Right lung (tissue), 10 donors: ENCODE measurements at places on chromosomes 3 and 15.

GRCh38 chr15:32687556-32687955 lies 30.2 kb upstream of the GREM1 start:
- no peak for DNase-seq

- DNase-seq: no peak
These were observed 158.5 kb upstream of the TPM1 start for GRCh38 chr15:62883938-62884479.

GRCh38 chr15:78177447-78177873 lies 28.3 kb downstream of the IDH3A start:
- DNase-seq: no peak

DNA sequence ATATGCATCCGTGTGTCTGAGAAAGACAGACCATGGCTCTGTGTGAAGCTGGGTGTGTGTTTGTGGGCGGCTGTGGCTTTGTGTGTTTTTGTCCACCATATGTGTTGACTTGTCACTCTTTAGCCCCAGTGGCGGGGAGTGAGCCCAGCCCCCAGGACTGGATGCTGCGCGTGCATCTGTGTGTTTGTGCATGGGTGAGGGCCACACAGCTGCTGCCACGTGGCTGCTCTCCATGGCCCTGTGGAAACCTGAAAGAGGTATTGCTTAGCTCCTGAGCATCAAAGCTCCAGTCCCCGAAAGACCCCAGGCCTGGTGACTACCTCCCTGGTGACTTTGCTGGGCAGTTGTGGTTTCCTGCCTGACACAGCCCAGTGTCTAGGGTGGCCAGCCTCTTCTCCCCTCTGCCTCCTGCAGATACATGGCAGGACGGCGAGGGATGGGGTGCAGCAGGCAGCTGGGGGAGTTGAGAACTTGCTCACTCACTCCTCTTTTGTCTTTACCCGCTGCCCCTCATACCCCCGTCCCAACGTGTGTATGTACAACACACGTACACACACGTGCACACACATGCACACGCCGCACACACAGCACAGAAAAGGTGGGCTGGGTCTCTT lies 6.5 kb downstream of the EPHB3 start:
- no peak for DNase-seq

GRCh38 chr3:126322181-126322967 lies 34.8 kb downstream of the KLF15 start:
- DNase-seq: no peak

DNA sequence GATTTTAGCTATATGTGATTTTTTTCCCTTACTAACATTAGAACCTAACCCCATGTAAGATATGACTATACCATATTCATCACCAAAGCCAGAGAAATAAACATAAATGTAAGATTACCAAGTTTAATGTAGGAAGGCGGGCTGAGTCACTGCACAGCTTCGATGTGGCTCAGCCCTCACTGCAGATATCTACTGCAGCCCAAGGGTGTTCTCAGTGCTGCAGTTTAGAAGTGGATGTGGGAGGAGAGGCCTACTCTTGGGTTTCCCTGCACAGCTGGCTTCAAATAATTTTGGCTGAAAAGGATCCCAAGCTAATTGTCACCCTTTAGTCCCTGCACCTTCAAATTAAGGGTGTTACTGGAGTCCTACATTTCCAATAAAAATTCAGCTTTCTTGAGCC lies 9.3 kb downstream of the ARPP19 start:
- no peak for DNase-seq

DNA sequence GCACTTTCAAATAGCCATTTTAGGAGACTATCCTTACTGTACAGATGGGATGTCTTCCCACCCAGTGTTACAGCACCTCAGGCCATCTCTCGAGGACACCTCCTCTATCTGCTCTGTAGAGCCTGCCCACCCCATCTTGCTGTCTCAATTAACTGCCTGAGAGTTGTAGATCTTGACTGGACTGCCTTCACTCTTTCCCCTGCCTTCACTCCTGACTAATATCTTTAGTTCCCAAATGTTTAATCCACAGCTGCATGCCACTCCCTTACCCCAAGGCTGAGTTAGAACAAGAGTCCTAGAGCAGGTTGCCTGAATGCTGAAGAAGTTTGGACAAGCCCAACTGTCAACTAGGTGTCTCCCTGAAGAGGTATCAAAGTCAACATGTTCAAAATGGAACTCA lies 1.3 kb upstream of the PP2D1 start:
- DNase-seq: no peak

DNA sequence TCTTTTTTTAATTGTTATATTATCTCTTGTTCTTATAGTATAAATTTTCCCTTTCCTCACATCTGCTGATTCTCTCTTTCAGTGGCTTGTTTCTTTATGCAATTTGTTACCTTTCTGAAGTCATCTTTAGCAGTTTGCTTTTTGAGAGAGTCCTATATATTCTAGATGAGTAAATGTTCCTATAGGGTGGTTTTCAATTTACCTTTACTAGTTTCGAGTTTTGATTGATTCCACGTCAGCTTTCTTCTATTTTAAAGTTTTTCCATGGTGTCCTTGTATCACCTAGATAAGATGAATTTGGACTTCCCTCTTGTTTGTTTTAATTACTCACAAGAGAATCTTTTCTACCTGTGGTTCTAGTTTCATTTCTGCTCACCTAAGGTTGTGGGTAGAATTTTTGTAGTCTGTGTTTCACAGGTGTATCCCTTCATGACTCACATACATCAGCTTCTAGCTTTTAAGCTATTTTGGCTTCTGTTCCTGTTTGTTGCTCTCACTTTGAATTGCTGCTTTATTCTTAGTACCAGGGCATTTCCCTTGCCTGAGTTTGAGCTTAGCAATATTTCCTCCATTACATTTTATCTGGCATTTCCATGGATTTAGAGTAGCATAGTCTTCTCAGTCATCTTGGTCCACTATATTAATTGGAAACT lies 6.4 kb downstream of the TEX9 start:
- DNase-seq: no peak

GRCh38 chr15:75790631-75791336 lies 52.5 kb upstream of the UBE2Q2 start:
- no peak for DNase-seq

GRCh38 chr3:44958386-44958785 lies 17.6 kb downstream of the ZDHHC3 start:
- DNase-seq: no peak

DNA sequence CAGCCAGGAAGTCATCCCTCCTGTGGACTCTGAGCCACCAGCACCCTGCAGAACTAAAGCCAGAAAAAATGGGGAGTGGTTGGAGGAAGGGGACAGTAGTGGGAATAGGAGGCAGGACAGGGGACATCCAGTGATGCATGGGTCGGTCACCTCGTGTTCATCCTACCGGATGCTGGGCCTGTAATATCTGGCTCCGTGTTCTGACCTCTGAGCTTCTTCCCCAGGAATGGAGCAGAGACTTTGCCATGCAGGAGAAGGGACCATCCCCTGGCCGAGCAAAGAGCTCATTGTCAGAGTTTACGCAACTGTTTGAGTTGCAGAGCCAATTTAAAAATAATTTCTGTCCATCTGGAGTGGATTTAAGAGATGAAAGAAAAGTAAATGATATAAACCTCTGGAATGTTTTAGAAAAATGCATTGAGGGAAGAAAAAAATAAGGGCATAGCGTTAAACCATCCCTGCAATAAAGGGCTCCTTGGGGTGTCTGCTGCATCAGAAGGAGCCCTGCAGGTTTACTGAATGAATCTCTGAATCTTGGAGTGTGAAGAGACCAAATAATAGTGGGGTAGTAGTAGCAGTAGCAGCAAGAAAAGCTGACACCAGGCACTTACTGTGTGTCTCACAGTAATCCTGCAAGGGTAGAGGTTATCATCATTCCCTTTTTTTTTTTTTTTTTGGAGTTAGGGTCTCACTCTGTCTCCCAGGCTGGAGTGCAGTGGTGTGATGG lies 70.9 kb downstream of the AAGAB start:
- DNase-seq: no peak

DNA sequence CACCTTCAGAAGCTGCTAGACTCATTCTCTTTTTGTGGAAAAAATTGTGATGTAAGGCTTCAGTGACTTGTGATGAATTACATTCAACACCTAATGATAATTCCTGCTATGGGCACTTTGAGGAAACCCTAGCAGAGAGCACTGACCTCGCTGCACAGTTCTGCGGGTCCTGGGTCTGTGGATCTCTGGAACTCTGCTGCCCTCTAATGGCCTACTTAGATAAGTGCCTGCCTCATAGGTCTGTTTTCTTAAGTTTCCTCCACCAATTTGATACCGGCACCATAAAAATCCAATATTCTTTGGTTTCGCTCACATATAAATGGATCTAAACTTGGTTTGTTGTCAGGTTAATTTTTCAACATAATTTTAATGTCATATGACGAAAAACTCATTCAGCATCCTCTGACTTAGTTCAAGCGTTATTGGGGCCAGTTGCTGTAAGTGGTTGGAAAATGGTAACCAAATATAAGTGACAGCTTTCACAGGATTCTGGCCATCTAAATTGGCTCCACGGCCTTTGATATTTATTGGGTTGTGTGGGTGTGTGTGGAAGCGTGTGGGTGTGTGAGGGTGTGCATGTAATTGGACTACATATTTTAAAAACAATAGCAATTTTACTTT lies 10.4 kb downstream of the SLITRK3 start:
- peak; percentile 59 for DNase-seq

GRCh38 chr15:91915576-91915975 lies 62.1 kb downstream of the SLCO3A1 start:
- no peak for DNase-seq

DNA sequence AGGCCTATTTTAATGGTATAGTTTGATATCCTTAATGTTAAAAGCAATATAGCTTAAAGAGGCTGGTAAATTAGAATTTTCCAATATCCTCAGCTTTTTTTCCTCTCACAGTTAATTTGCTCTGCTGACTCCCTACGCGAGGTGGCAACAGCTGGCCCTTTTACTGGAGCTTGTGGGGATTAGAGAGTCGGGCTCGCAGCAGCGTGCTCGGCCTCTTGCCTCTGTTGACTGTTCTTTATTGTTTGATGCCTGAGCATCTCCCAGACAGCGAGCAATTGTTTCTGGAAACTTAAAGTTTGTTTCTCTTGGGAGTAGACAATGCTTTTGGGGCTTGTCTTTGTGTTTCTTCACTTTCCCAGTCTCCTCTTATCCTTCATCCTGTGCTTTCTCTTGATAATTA lies 80.8 kb downstream of the OPA1 start:
- peak; percentile 24 for DNase-seq

GRCh38 chr3:65448120-65448519 lies 590.6 kb downstream of the MAGI1 start:
- no peak for DNase-seq

- DNase-seq: no peak
These were observed 110.5 kb downstream of the WDR72 start for GRCh38 chr15:53648934-53649333.

GRCh38 chr3:17508180-17508752 lies 234.2 kb downstream of the TBC1D5 start:
- DNase-seq: no peak

- DNase-seq: peak; percentile 36
These were observed 15.7 kb upstream of the RBP1 start for GRCh38 chr3:139555249-139555648.

DNA sequence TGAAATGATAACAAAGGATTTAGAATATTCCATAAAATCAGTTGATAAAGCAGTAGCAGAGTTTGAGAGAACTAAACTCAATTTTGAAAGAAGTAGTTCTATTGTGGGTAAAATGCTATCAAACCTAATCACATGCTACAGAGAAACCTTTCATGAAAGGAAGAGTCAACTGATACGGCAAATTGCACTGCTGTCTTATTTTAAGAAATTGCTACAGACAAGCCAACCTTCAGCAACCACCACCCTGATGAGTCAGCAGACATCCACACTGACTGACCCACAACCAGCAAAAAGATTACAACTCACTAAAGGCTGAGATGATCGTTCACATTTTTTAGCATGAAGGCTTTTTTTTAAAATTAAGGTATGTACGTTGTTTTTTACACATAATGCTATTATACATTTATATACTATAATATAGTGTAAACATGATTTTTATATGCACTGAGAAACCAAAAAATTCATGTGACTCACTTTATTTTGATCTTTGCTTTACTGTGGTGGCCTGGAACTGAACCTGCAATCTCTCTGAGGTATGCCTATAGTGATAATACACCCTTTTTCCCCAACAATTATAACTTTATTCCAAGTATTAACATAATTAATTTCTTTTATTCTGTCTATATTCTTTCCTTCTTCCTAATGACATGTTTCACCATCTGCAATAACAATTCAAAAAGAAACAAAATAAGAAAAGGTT lies 109.9 kb downstream of the TBC1D5 start:
- DNase-seq: no peak

- DNase-seq: no peak
These were observed 49.7 kb upstream of the POMGNT2 start for GRCh38 chr3:43155464-43156121.

GRCh38 chr3:58106061-58106460 lies 97.8 kb downstream of the FLNB start:
- no peak for DNase-seq

DNA sequence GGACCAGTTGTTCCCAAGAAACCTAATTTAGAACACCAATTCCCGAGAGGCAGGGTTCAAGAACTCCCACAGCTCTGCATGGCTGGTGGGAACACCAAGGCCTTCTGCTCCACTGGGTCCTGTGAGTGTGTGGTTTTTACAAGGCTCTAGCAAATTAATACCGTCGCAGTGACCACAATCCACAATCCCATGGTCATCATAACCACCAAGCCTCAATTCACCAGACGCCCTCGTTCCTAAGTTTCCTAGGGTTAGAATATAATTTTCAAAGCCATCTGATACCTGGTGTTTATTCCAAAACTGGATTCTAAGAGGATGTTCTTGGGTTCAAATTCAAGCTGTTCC lies 114.9 kb upstream of the RPL32 start:
- no peak for DNase-seq

GRCh38 chr3:12963231-12963896 lies 109.9 kb downstream of the IQSEC1 start:
- no peak for DNase-seq

DNA sequence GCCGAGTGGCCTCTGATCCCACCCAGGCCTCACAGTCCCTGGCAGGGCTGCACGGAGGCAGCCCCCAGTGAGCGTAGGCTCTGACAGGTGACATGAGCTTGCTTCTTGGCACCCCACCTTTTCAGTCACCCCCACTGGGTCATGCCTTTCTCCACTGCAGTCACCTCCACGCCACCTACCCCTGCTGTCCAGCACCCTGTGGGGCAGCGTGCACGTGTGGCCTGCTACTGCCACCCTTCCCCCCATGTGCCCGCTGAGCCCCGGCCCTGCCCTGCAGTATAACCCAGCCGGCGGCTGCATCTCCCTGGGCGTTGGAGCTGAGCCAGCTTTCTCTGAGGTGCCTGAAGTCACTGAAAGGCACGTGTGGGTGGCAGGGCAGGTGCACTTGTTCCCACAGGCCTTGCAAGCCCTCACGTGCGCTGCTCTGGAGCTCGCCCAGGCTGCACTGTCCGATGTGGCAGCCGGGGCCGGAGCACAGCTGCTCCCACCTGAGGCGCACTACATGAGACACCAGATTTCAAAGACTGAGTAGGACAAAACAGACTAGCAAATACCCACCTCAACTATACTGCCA lies 65.6 kb downstream of the NIPA2 start:
- DNase-seq: no peak

- no peak for DNase-seq
These were observed 39.5 kb downstream of the YEATS2 start for GRCh38 chr3:183737116-183737515.
